ENCODE measurements at places on chromosomes 7 and 10.

DNA sequence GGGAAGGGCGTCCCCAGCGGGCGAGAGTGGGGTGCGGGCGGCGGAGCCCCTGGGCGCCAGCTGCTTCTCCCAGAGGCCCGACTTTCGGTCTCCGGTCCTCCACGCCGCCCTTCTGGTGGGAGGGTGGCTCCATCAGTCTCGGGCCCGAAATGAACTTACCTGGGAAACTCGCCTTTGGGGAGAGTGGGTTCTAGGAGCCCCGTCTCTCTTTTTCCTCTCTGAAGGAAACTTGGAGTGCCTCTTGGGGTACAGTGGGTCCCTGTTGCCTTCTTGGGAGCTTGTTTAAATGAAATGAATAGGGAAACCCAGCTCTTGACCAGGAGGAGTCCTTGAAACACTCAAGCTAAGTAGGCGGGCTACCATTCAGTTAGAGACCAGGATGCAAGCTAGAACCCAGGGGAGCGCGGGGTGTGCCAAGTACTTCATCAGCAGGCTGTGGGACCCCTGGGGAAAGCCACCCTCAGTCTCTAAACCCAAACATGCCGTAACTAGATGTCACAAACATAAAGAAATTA is 1.3 kb downstream of the SLC26A4 start:
- DNase-seq, result no peak

- peak; percentile 79 for DNase-seq
These were observed 88.2 kb upstream of the FAM133B start for GRCh38 chr7:92678291-92678920.

GRCh38 chr10:14751921-14752320 is 22.8 kb downstream of the FAM107B start:
- no peak for DNase-seq

- no peak for DNase-seq
These were observed 849.1 kb upstream of the AUTS2 start for GRCh38 chr7:68748934-68749900.

DNA sequence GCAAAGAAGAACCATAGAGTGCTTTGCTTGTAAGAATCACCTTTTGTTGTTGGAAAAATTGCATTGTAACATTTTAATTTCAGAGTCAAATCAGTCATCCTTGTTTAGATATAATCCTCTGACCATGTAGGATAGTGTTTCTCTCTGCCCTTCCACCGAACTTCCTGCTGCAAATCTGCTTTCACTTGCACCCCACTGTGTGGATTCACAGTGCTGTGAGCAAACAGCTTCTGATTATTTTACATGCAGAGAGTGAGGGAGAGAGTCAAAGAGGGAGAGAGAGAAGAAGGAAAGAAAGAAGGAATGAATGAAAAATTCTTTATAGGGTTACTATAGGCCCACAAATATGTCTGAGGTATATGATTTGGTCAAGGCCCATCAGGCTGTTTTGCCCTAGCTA is 30.0 kb upstream of the SEM1 start:
- peak; percentile 74 for DNase-seq

DNA sequence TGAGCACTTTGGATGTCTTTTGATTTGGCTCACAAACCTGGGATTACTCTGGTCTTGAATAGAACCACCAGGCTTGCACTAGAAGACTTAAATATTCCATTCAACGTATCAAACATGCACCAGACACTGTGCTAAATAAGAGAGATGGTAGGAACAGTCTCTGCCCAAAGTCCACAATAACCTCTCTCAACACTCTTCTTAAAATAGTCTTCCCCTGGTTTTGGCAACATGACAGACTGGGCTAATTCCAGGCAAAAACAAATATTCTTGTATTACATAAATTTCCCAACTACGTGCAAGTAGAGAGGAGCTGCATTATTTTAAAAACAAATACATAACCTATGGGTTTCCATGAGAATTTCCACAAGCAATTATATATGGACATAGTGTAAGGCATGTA is 64.8 kb upstream of the PAPSS2 start:
- DNase-seq, result no peak

DNA sequence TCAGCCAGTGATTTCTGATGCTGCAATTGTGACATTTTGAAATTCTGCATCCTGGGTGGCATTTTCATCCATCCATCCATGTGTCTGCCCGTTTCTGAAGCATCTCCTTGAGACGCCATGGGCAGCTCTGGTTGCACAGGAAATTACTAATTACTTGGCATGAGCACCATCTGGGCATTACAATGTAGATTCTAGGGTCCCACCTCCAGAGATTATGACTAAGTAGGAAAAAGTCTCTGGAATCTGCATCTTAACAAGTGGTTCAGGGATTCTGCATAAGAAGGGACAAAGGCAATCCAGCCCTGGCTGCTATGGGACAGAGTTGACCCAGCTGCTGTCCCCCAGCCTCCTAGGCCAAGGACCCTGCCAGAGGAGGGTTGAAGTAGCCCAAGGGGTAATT is 65.3 kb downstream of the CUZD1 start:
- DNase-seq, result no peak

- DNase-seq, result no peak
These were observed 66.8 kb upstream of the COL13A1 start for GRCh38 chr10:69734797-69735468.

DNA sequence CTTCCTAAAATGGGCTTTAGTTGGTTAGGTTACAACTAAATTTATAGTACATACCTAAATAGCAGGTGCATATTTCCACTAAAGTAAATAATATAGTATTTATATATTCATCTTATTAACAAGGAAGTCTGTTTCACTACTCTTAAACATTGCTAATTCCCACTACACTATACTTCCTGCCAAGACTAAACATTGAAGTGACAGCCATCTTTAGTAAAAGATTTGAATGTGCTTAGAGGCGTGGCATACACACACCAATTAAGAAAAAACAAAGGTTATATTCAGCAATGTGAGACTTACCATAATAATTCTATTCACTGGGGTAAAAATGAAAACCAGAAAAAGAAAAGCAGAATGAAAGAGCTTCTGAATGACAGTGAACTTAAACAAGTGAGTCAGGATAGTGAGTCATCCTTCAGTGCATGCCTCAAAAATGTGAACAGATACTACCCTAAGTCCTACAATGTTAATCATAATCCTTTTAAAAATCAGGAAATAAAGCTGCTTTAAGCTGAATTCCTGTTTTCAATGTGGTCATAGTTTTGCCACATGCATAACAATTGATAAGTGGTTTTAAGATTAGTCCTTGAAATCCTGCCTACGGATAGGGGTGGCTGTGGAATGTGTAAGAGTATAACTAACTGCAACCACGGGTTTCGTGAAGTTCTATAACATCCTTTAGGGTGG is 59.4 kb downstream of the USP6NL start:
- DNase-seq, result no peak

- no peak for DNase-seq
These were observed 242.8 kb downstream of the GLI3 start for GRCh38 chr7:41994036-41994745.

DNA sequence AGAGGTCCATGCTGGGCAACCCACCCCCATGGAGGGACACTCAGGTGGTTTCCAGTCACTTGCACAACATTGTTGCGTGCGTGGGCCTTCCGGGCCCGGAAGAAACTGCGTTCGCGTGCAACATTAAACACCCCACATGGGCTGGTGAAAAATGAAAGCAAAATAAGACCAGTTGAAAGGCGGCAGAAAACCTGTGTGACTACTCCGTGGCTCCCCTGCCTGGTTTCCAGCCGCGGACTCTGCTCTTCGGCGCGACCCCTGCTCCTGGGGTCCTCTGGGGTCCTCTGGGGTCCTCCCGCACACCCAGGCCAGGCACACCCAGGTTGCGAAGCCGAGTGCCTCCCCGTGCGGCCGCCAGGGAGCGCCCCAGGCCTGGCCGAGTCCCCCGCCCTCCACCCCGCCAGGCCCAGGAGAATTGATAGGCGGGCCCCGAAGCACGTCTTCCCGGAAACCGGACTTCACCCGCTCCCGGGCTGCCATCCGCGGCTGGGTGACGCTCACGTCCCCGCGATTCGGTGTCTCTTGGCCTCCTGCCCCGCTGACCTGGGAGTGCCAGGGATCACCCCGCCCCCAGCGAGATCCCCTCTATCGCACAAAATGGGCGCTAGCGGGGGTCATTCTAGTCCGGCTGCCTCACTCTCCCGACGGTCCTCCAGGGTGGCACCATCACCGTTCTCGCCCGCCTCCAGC is 1.9 kb upstream of the SH2D4B start:
- no peak for DNase-seq

DNA sequence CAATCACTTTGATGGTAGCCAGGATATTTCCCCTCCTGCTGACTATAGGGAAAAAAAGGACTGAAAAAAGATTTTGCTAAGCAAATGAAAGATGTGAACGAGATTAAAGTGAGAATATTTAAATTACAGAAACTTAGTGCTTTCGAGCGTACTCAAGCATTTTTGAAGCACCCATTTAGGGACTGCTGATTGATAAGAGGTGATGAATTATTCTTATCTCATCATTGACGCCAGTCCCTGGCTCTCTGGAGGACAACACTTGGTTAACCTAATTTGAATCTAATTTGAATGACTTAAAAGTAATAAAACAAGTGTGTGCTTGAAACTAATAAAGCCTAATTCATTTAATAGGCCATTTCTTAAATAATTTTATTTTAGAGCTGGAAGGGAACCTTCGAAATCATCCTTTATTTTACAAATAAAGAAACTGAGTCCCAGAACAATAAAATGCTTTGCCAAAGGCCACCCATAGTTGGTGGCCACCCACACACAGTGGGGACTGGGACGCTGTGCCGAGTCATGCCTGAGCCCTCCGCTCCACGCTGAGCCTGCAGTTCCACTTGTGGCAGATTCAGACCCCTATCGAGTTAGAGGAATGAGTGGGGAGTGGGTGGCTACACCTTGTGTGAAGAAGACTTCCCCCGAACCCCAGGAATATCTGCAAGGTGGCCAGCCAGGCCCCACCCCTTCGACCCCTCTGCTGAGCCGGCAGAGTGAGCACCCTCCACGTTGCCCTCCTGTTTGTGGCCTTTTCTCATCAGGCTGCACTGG is 61.1 kb upstream of the SAMD8 start:
- DNase-seq, result no peak

DNA sequence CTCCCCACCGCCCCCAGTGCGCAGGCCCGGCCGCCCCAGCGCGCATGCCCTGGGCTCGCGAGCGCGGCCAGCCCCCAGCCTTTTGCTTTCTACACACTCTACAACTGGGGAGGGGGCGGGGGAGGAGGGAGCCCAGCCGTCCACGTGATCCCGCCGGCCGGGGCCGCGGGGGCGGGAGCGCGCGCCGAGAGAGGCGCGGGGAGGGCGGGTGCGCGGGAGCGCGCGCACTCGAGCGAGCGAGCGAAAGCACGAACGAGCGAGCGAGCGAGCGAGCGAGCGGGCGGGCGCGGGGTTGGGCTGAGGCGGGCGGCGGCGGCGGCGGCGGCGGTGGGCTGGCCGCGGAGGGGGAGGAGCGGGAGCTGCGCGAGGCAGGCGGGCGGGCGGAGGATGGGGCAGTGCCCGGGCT is at the start of gene AUTS2:
AUTS2 (plus strand) TSS at position 395 of the 406 bp plus-strand sequence. CDS start 1,179 bp downstream, outside the sequence.
- peak; percentile 96 for DNase-seq

- no peak for DNase-seq
These were observed 39.6 kb upstream of the ZNF680 start for GRCh38 chr7:64602518-64602917.

DNA sequence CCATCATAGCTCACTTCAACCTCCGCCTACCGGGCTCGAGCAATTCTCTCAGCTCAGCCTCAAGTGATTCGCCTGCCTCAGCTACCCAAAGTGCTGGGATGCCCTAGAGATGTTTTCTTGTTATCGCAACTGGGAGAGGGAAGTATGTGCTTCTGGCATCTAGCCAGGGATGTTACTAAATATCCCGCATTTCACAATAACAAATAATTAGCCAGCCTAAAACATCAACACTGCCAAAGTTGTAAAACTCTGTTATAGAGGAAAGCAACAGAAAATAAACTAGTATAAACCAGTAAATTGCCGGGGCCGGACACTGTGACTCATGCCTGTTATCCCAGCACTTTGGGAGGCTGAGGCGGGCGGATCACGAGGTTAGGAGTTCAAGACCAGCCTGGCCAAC is 7.2 kb downstream of the INA start:
- no peak for DNase-seq

- DNase-seq, result no peak
These were observed 134.4 kb downstream of the SLC16A9 start for GRCh38 chr10:59575269-59575668.

GRCh38 chr7:158353606-158354570 is 233.7 kb downstream of the PTPRN2 start:
- DNase-seq, result peak; percentile 23

- DNase-seq, result no peak
These were observed 267.4 kb downstream of the RNLS start for GRCh38 chr10:88315755-88316154.

DNA sequence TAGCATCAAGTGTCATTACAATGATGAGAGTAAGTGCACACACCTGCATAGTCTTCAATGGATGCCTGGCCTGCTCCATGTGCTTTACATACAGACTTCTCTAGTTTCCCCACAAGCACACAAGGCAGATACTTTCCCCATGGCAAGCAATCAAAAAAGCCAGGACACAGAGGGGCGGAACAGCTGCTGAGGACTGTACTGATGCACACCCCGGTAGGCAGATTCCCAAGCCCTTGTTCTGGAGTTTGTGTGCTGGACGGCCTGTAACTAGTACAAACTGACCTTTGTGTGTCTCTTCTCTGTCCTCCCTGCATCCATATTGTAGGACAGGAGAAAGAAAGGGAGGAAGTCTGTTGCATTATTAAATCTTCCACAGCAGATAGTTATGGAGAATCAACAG is 25.8 kb downstream of the UBE2D4 start:
- no peak for DNase-seq

DNA sequence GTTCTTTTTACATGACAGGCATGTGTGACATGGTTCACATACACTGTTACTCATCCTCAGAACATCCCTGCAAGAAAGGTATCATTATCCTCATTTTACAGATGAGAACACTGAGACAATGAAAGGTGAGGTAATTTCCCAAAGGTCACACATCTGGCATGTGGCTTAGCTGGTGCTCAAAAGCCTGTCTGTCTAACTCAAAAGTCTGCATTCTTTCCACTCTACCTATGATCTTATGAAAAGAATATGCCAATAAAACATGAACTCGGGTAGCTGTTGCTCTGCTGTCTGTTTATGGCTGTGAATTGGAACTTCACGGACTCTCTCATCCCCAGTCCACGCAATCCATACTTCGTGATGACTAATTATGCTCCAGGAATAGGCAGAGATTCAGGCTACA is 79.0 kb upstream of the ODAD2 start:
- DNase-seq, result no peak
